ENCODE measurements at places on chromosomes 2 and 18. TPM values are rescaled to one million over a fixed set of nuclear protein-coding genes. Genes with fewer than 3 reads are reported as not detected.

Gene NETO1
- total RNA-seq = 5.9 TPM

DNA sequence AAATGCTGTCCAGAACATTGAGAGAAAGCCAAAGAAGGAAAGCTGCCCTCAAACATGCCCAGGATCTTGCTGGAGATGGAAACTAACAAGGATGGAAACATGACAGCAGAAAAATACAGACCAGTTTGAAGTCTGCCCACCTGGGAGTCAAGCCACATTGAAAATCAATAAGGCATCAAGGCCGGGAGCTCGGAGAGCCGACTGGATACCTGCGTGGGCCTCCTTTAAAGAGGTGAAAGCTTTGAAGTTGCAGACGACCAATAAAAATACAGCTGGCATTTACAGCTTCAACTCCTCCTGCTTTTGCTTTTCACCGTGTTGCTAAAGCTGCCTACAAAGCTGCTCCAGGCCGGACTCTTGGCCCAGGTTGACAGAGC lies 279.7 kb downstream of the SRBD1 start:
- no peak for DNase-seq

DNA sequence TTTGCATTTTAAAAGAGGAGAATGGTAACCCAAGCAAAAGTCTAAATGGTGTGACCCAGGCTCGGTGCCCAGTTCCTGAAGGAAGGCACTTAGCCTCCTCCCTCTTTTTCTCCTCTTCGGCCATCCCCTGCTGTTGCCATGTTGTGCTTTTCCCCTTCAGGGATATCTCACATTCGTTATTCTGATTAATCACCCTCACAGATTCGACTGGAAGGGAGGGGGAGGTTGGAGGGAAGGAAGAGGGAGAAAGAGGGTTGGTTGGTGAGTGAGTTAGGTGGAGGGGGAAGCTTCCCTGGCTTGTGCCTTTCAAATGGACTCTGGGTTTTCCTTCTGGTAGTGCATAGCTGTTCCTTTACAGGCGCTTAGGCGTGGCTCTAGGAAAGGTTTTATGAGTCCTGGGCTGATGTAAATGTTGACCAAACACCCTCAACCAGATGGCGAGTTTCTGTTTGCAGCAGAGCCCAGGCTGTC lies 39.0 kb upstream of the LYPD6B start:
- peak; percentile 54 for DNase-seq

Gene SGPP2
- not detected for total RNA-seq

Gene AQP4
- total RNA-seq = 0.42 TPM

DNA sequence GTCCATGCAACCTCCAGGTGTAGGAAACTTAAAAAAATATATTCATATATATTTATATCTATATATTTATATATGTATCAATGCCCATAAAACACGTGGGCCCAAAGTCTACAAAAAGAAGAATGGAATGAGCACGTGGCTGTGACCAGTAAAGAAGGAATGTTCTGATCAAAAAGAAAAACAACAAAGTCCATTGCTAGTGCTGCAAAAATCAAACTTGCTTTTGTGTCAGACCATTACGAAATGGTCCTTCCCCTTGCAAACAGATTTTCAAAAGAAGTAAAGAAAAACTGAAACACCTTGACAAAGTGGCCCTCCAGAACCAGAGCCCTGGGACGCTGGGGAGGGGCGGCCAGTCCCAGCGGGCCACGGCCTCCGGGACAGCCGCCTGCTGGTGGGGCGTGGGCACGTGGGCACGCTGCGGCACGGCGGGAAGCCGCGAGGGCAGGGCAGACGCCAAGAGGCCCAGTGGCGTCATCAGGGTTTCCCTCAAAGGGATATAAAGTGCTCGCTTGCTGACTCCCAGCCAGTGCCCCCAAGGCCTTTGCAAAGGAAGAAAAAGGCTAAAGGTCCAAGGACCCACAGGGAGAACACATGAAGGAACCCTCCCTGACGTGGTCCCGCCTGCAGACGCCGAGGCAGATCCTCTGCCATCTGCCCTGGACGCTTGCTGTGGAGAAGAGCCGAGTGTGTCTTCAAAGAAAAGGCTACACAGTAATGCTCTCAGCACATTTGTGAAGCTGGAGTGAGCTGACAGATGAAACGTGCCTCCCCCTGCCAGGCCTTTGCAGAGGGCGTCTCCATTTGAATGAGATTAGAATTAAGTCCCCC lies 201.8 kb downstream of the TWIST2 start:
- DNase-seq = no peak

- DNase-seq = no peak
These were observed 334.7 kb upstream of the CELF4 start for GRCh38 chr18:37900326-37900725.

GRCh38 chr2:38554973-38555595 lies 47.6 kb downstream of the HNRNPLL start:
- no peak for DNase-seq
